ENCODE measurements at places on chromosomes 12 and 14. TPM values are rescaled to one million over a fixed set of nuclear protein-coding genes. Genes with fewer than 3 reads are reported as not detected.

KRT2 gene
- polyA plus RNA-seq = not detected

ZNF891 gene
- 0.95 TPM for polyA plus RNA-seq

TCL1A gene
- 0.09 TPM for polyA plus RNA-seq

UBE2N gene
- 32.7 TPM for polyA plus RNA-seq

GPRC5A gene
- 0.96 TPM for polyA plus RNA-seq
